Posterior vena cava (tissue), 2 donors: ENCODE measurements at places on chromosomes 1 and 21. TPM values are rescaled to one million over a fixed set of nuclear protein-coding genes. Genes with fewer than 3 reads are reported as not detected.

DNA sequence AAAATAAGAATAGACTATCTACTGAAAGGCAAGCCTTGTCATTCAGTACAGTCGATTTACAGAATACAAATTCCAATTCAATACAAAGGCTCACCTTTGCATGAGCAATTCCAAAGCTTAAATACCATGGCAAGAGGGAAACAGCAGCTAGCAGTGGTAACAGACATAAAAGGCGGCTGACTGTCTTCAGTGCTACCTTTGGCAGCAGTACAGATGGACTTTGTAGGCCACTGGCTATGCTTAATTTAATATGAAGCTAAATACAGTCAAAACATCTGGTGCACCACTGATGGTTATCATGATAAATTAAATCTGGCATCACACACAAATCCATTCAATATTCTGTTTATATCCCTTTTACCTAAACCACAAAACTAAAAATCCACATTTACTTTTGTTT lies 62.4 kb downstream of the RERE start:
- no peak for DNase-seq

- no peak for DNase-seq
These were observed 53.7 kb downstream of the ALPL start for GRCh38 chr1:21562896-21563295.

DNA sequence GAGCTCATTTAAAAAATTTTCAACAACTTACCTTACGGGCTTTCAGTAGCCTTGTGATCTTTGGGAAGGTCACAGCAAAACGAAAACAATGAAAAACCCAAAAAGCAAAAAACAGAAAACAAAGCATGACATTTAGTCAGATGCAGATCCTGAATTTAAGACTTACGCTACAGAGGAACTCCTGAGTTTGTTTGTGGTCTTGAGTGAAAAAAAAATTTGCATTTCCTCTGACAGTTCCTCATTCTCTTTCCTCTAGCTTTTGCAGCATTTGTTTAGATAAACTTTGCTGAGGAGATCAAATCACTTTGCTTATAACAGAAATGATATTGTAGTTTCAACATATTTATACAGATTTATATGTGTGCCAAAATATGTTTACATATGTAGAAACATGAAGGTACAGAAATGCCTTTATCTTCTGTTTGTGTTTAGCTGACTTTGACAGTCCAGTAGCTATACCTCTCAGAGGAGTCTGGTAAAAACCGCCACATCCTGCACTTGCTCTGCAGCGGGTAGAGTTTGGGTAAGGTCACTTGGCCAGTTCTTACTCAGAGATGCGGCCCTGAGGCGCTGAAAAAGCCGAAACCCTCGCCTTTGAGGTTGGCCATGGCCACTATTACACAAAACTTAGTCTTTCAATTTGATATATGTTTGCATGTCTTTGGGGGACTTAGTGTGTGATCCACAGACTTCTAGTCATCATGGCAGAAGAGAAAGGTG lies 142.5 kb downstream of the TNR start:
- DNase-seq = no peak

- DNase-seq = no peak
These were observed 78.3 kb downstream of the NUF2 start for GRCh38 chr1:163399976-163400601.

GRCh38 chr21:34889676-34890469 lies 159.2 kb downstream of the RUNX1 start:
- peak; percentile 95 for DNase-seq

- DNase-seq = no peak
These were observed 112.9 kb upstream of the WARS2 start for GRCh38 chr1:119253366-119253765.

- DNase-seq = no peak
These were observed 4.1 kb downstream of the KMO start for GRCh38 chr1:241536304-241536703.

DNA sequence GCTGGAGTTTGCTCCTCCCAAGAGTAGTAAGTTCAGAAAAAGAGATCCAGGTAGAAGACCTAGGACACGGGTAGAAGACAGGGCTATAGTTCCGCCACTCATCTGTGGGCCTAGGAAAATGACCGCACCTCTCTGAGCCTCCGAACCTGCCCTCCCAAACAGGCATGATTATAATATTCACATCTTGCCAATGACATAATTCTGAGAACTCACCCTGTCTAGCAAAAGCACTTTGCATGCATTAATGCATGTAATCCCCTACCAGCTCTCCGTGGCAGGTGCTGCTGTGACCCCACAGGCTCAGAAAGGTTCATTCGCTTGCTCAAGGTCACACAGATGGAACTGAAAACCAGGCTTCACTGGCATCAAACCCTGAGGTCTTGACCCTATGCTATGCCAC lies 88.0 kb downstream of the SPSB1 start:
- DNase-seq = no peak

Gene NOTCH2
- 126 TPM for total RNA-seq

GRCh38 chr1:78787544-78787943 lies 137.9 kb downstream of the IFI44 start:
- DNase-seq = no peak

GRCh38 chr1:67285780-67286488 lies 21.7 kb upstream of the IL12RB2 start:
- DNase-seq = no peak

- DNase-seq = no peak
These were observed 445.1 kb downstream of the AJAP1 start for GRCh38 chr1:5099558-5099957.

DNA sequence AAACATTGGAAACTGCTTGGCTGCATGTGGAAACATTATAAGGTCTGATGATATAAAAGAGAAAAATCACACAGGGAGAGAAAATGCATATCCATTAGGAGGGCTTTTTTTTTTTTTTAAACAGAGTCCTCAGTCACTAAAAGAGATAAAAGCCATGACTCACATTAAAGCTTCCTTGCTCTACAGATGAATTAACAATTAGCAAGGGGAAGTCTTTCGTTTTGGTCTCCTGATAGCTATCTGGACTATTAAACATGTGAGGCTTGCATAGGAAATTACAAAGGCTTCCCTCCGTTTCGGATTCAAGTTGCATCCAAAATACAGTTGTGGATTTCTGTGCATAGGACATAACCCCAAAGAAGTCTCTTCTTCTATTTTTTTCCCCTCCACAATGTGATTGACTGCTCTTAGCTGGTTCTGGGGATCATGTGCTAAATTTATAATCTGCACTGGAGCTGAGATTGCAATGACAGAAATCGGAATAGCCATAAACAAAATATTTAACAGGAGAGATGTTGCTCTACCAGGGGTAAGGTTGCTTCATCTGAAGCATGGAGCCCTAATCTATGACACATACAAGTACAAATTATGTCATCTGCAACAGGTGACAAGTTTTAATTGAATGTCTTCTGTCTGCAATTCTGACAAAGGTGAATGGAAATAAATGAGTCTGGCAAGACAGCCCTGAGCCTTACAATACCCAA lies 146.8 kb downstream of the ESRRG start:
- no peak for DNase-seq

DNA sequence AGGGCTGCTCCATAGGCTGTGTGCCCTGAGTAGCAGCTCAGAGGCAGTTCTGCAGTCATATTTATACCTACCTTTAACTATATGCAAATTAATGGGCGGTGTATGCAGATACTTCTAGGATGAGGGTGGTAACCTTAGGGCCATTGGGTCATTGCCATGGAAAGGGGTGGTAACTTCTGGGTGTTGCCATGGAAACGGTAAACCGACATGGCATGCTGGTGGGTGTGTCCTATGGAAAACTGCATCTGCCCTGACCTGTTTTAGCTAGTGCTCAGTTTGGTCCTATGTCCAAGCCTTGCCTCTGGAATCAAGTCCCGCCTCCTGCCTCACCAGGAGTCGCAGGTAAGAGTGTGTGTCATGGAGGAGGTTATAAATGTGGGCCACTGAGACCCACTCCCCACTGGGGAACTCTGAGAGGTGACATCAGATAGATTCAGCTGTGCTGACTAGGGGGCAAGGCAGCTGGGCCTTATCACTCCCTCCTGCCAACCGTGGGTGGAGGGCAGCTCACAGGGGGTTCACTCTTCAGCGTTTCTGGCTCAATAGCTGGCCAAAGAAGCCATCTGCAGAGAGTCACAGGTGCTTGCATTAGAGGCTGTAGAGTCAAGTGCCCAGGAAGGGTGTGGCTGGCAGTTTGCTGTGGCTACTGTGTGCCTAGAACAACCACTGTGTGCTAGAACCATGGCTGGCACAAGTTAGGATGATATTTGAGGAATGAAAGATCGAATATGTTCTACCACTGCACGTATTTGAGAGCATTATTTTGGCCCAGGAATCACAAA lies 19.0 kb downstream of the BACE2 start:
- DNase-seq = no peak

Gene SNX7
- 40.0 TPM for total RNA-seq

Gene GIPC2
- 8.4 TPM for total RNA-seq

Gene C21orf58
- total RNA-seq = 0.57 TPM
